ENCODE measurements at places on chromosomes 1 and 21.

DNA sequence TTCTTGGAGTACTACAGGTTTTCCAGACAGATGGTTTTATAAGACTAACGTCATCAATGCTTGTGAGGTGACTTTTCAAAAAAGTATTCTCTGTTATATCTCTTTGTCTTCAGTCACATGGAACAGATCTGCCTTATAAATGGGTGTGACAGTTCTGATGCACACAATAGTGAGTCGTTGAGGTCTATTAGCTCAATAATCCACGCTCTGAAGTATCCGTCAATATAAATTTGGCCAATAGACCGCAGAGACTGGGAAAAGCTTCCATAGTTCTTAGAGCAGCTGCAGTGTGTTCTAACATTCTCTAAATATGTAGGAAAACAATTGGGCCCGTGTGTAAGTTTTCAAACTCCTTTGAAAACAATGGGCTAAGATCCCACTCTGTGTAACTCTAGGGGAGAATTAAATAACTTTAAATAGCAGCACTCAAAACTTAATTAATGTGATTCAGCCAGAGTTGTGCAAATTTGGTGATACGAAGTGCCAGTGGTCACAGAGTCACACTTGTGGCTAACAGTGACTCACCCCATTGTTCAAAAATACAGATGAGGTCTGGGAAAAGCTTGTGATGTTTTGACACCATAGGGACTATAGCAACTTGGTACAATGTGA, 316.0 kb downstream of the LMO4 start:
- DNase-seq = no peak

GRCh38 chr21:41431788-41432548, 5.9 kb downstream of the MX1 start:
- DNase-seq = no peak

- DNase-seq = no peak
These were observed 75.6 kb upstream of the NGF start for GRCh38 chr1:115413621-115414020.

DNA sequence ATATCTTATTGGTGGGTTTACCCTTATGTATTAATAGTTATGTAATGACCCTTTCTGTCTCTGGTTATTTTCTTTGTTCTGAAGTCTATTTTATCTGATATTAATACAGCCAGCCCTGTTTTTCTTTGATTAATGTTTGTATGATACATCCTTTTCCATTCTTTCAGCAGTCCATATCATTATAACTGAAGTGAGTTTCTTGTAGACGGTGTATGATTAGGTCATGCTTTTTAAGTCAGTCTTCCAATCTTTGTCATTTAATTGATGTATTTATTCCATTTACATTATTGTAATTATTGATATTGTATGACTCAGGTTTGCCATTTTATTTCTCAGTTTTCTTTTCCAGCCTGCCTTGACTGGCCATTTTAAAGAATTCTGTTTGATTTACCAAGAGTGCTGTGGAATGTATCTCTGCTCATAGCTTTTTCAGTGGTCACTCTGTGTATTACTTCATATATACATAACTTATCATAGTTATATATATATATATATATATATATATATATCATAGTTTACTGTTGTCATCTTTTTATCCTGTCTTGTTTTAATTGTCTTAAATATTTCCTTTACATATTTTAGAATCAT, 10.5 kb downstream of the RAB4A start:
- no peak for DNase-seq
